ENCODE measurements at places on chromosomes 7 and 10. TPM values are rescaled to one million over a fixed set of nuclear protein-coding genes. Genes with fewer than 3 reads are reported as not detected.

CCDC136 gene
- 25.3 TPM for total RNA-seq

ITPRID1 gene
- total RNA-seq, result 0.43 TPM

FLNC gene
- total RNA-seq, result 236 TPM

AGAP9 gene
- 10.8 TPM for total RNA-seq

CPXM2 gene
- 7.6 TPM for total RNA-seq

IL15RA gene
- total RNA-seq, result 25.6 TPM

ZNF862 gene
- total RNA-seq, result 31.3 TPM

DNA sequence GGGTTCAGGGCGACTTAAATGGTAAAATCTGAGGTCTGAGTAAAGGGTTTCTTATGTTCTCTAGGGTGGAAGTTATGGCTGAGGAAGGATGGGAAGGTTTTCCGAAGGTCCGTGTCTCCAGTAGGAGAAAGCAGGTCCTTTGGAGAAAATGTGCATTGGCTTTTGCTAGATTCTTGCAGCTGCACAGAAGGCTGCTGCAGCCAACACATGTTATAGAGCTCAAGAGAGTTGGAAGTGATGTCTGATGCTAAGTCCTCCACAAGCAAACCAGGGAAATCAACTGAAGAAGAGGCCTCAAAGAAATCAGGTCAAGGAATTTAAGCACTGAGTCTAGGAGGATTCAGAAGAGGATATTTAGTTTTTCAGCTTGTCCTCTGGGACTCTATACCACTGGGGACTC, 404.6 kb downstream of the LRMDA start:
- no peak for DNase-seq

DNA sequence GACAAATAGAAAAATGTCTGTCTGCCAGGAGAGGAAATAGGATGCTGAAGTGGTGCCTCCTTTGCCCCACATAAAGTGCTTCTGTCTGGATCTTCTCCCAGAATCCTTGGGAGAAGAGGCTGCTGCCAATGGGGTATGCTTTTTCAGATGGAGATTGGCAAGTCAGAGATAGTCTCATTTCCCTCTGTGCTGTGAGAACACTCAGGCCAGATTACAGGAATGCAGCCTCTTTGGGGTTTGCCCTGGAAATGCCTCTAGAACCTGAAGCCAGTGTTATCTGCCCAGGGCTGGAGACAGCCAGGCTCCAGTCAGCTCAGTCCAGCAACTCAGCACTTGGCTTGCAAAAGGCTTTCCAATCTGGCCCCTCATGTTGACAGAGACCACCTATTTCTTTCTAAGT, 119.1 kb upstream of the PHYHIPL start:
- no peak for DNase-seq

- no peak for DNase-seq
Measured at GRCh38 chr10:650441-650851, 39.0 kb downstream of the DIP2C start.

- no peak for DNase-seq
Measured at GRCh38 chr10:109862738-109863137, 60.6 kb downstream of the XPNPEP1 start.

DNA sequence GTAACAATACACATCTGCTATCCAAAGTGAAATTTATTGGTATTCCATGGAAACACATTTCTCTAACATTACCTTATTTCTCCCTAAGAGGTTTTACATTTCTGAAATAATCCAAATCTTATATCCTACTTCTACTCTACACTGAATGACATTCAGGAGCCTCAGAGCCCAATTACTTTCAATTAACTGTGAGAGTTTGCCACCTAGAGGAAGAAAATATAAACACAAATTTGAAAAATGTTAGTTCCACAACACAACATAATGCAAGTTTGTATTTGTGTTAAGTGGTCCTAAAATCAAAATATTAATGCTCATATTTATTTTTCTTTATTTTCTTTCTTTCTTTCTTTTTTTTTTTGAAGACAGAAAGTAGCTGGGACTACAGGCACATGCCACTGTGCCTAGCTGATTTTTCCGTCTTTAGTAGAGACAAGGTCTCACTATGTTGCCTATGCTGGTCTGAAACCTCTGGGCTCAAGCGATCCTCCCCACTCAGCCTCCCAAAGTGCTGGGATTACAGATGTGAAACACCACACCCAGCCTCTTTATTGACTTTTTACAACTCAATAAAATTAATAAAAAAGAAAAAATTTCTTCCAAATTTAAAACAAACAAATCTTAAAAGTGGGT, 46.0 kb downstream of the ATAD1 start:
- DNase-seq, result no peak

- no peak for DNase-seq
Measured at GRCh38 chr10:47078393-47079203, 167.4 kb downstream of the PTPN20 start.

DNA sequence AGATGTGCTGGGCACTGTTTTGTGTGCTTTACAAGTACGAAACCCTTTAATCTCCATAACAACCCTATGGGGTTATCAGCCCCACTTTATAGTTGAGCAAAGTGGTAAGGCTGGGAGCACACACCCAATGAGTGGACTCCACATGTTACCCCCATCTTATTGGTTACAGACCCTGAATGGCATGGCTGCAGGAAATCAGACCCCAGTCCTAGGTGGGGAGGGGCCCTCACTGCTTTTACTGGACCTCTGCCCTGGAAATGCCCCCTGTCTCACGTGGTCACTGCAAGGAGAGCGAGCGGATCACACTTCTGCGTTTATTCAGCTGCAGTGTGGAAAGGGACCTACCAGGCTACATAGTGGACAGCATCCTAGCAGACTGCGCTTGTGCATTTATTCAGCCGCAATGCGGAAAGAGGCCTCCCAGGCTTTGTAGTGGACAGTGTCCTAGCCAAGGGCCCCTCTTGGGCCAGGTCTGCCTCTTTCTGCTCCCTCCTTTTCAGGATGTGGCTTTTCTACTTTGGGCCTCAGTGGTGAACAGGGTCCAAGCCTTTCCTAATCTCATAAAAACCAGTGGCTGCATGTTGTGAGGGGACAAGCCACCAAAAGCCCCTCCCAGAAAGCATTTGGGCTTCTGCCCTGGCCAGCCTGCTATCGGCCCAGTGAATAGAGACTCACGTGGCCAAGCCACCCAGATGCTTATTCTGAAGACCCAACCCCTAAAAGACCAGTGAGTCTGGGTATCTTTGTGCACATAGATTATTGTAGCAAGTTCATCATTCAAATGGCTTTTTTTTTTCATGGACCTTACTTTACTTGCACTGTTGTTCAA, 405.7 kb upstream of the RNF32 start:
- no peak for DNase-seq

GRCh38 chr7:18555120-18555519, 59.6 kb downstream of the HDAC9 start:
- DNase-seq, result no peak

DNA sequence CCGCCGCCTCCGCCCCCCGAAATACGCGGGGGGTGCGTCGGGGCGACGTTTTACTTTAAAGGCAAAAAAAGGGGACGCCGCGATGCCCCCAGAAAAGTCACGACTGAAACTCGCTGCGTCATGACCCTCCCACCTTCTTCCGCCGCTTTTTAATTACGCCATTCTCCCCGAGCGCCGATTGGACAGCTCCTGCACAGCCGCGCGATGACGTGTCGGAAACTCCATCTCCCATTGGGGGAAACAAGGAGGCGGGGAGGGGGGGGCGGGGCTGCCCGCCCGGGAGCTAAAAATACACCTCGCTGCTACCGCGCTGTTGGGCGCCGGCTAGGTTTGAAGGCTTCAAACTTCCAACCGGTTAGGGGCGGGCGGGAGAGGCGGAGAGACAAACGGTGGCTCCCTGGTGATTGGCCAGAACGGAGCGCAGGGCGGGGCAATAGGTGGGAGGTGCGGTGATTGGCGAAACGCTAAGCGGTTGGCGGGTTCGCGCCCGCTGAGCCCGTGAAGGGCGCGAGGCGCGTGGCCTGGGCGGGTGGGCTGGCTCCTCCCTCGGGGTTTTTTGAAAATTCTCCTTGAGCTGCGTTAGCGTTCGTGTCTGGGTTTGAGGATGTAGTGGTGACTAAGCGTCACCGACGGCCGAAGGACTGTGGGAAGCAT, at the start of gene RHEB:
RHEB (minus strand) TSS at position 131 of the 654 bp plus-strand sequence. CDS start 384 bp downstream, outside the sequence.
- DNase-seq, result peak; percentile 99

- no peak for DNase-seq
Measured at GRCh38 chr7:45073031-45073785, 15.6 kb downstream of the NACAD start.

DNA sequence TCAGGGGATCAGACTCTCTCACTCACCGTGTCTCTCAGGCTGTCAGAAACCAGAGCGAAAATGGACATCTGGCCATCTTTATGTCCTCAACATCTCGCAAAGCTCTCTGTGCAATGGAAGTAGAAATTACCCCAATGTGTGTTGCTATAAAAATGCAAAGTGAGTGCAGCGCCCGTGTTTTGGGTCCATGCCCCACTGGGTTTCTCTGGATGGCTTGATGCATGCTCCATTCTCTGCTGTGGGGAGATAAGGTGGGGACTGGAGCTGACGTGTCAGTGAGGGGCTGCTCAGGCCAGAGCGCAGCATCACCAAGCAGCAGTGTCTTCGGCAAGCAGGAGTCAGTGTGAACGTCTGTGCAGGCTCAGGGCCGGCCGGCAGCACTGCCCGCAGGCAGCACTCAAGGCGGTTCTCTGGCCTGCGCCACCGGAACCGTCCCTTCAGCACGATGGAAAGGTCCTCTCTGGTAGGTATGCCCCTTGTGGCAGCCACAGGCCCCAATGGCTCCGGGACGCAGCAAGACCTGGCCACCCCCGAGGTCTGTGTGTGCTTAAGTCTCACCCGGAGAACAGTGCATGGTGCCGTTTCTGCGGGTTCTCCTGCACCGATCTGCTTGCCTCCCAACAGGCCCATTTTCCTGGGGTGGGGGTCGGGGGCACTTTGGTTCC, 30.2 kb downstream of the WDR86 start:
- DNase-seq, result no peak

GRCh38 chr10:101725296-101726114, 30.5 kb upstream of the FBXW4 start:
- DNase-seq, result peak; percentile 58

- no peak for DNase-seq
Measured at GRCh38 chr7:122303531-122304318, 825 bp downstream of the FEZF1 start.

- DNase-seq, result peak; percentile 41
Measured at GRCh38 chr10:43409385-43410109, 561 bp upstream of the HNRNPF start.

DNA sequence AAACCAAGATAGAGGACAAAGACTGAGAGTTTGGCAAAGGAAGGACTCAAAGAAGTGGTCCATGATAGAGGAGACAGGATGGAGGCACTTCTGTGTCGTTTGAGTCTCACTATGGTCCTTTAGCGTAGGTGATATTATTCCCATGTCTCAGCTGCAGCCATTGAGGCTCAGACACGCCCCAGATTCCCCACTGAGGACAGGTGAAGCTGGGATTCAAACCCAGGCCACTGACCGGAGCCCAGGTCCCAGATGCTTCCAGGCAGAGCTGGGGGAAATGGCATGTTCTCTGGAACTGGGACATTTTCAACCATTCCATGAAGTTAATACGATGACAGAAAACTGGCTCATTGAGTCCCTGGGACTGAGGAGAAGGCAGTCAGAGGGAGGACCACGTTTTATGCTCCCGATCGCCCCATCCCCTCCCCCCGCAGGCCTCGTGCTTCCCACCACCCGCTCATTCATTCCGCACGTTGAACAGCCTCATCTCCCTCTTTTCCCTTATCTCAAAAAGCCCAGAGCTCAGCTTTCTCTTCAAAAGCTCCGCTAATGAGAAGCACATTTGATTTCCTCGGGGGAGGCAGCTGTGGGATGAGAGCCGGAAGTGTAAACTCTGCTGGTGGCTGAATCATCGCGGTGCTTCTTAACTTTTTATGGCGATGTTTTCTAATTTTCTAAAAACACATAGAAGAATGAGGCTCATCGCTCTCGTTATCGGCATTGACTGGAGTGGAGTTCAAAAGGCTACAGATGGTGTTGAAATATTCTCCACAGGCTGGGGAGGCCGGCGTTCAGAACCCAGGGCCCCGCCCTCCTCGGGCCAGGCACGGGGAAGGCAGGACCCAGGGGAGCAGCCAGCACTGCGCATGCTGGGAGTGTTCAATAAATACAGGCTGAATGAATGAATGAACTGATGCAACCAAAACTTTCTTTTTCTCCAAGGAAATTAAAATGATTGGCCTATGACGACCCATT, 64.0 kb downstream of the OAT start:
- peak; percentile 53 for DNase-seq

DNA sequence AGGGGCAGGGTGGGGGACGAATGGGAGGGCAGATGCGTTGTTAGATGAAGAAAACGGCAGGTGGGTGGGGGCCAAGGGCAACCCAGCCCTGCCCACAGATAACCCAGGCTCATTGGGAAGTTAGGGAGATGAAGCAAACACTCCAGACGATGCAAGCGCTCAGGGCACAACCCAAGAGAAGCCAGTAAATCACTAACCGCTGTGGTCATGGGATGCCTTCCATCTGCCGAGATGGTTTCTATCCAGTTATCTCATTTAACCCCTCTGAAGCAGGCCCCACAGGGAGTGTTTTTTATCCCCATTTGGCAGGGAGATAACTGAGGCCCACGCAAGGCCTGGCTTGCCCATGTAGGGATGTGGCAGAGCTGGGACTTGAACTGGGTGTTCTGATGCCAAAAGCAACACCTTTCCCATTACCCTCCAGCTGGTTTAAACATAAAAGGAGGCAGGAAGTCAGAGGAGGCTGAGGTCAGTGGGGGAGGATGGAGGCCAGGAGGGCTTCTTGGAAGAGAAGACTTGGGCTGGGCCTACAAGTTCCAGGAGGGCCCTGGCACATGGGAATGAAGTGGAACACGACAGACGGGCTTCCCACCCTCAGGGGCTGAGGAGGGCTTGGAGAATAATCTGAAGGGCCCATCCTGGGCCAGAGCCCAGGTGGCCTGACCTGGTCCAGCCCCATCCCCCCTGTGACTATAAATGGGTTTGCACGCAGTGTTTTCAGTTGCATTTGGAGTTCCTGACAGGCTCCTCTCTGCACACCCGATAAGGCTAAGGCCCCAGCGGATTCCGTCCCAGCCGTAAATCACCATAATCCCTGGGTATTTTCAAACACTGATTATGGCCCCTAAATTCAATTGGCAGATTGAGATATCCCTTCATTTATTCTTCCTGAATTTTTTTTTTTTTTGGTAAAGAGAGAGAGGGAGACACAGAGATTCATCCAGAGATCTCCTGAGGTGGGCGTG, 80.9 kb downstream of the NEURL1 start:
- no peak for DNase-seq

DNA sequence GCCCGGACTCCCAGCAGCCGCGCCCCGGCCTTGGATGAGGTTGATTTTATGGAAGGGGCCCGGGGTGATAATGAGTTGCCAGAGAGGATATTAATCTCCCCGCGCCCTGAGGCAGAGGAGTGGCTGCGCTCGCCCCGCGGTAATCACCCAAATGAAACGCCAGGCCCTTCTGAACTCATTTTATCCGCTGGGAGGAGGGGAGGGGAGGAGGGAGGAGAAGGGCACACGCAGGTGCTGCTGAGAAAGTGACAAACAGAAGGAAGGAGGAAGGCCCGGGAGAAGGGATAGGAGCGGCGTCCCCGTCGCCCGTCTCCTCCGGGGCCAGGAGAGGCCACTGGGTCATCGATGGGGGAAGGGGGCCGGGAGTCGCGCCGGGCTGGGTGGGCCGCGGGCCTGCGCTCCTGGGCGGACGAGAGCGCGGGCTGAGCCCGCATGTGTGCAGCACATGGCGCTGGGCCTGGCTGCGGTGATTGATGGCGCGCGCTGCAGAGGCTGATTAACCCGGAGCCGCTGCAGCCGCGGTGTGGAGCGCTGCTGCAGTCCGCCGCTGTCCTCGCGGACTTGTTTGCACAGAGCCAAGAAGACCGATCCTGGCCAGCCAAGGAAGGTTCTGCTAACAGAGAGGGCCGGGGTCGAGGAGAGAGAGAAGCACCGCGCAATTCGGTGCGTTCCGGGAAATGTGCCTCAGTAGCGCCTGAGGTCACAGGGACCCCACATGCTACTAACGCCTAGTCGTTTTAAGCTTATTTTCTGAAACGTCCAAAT, 6.5 kb downstream of the MNX1 start:
- DNase-seq, result no peak

GRCh38 chr7:28481091-28481926, 69.0 kb downstream of the CREB5 start:
- DNase-seq, result no peak

All from mucosa of gallbladder (tissue), 1 donor.